ENCODE measurements at places on chromosomes 3 and 15.

DNA sequence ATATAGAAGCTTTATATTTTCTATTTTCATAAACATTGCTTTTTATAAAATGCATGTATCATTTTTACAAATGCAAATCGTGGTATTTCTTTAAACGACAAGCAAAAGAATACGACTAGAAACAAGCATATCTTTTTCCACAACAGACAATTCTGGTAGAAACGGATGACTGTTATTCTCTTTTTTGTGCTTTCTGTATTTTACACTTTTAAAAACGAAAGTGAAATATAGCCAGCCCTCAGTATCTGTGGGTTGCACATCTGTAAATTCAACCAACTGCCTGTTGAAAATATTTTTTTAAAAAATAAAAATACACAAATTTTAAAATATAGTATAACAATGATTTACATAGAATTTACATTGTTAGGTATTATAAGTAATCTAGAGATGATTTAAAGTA, 61.3 kb downstream of the PRTG start:
- DNase-seq, result no peak

- DNase-seq, result no peak
Observed at GRCh38 chr3:94615275-94616065, 552.6 kb downstream of the NSUN3 start.

DNA sequence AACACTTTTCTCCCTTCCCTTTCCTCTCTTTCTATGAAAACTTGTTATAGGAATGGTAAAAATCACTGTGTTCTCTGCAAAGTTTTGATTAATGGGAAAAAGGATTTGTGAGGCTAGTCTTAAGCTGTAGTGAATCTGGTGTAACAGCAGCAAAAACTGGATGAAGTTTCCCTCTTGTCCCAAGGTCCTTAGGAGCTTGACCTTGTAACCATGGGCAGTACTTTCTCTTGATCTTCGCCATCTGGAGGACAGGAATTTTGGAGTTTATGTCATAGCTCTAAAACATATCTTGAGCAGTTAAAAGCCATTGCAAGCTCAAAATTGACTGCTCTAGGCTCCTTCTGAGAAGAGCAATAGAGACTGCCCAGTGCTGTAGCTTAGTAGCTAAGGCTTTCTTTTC, 56.5 kb upstream of the GPD1L start:
- no peak for DNase-seq

GRCh38 chr3:194740859-194741491, 55.3 kb downstream of the FAM43A start:
- no peak for DNase-seq

DNA sequence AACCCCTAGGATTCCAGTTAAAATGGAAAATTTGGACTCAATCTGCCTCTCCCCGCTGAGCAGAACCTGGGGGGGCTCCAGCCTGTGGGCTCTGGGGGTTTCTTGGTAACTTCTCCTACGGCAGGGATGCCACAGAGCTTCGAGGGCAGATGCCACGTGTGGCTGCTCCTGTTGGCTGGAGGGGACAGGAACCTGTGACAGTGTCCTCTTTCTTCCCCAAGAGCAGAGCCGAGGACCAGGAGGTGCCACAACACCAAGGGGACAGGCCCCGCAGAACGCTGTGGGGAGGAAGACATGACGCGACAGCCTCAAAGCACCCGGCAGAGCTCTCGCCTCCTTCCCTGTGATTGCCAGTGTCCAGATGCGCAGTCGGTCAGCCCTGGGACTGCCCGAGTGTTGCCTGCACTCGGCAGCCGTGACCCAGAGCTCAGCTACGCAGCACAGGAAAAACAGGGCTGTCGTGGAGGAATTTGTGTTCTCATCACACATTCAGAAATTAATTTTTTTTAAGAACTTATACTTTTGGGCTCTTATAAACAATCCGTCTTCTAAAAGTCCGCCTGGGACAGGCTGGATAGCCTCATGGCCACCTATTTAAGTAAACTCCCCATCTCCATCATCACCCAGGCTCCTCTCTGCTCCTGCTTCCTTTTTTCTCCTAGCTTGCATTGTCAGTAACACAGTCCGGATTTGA, 131.9 kb upstream of the MEF2A start:
- no peak for DNase-seq

GRCh38 chr15:47443839-47444238, 273.5 kb upstream of the SEMA6D start:
- no peak for DNase-seq

DNA sequence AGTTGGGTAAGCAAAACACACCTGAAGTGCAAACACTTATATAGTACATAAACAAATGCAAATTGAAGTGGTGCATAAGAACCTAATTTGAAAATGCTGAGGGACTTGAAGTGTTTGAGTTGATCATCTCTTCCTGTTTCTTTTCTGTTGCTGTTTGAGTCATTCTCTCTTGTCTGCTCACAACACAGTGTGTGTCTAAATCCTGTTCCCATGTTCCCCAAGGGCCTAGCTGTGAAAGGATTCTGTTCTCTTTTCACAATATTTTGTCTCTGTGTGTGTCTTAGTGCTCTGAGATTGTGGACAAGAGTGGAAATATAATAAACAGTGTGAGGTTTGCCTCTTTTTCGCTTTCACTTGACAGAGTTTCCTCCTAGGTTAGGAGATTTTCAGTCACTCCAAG, 6.1 kb downstream of the CD96 start:
- DNase-seq, result peak; percentile 31

GRCh38 chr3:196216681-196217211, 412 bp downstream of the SLC51A start:
- no peak for DNase-seq

DNA sequence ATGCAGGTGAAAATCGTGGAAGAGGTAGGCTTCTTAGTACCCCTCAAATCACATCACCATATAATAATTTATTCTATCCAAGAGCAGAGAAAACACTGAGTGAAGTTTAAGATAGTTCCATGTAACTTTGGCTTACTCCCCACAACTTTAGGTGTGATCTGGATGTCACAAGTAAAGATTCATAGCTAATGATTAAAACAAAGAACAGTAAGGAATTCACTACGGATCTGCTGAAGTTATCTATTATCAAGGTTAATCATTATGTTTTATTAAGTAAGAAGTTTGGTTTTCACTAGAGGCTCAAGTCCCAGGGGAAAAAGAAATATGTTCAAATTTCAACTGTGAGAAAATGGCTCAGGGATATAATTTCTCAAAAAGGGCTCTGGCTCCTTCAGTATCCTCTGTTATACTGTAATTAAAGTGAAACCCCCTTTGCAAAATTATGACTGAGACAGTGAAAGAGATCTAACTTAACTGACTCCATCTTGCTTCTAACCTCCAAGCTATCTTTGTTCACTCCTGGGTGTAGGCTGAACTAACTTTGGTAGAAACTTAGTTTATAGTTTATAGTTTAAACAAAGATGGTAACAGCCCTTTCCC, 17.1 kb downstream of the CD80 start:
- DNase-seq, result no peak

- peak; percentile 81 for DNase-seq
Observed at GRCh38 chr15:40550341-40551037, 14.4 kb downstream of the CCDC32 start.

GRCh38 chr3:9948586-9948985, 3.6 kb downstream of the PRRT3 start:
- no peak for DNase-seq

DNA sequence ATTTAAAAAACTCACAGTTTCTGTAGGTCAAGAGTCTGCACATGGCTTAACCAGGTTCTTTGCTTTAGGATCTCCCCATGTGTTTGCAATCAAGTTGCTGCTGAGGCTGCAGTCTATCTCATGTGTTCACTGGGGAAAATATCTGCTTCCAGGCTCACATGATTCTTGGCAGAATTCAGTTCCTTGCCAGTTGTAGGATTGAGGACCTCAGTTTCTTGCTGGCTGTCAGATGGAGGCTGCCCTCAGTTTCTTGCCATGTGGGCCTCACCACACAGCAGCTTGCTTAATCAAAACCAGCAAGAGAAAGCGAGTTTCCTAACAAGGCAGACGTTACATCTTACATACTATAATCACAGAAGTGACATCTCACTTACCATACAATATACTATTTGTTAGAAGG, 10.0 kb upstream of the TBC1D5 start:
- peak; percentile 58 for DNase-seq

DNA sequence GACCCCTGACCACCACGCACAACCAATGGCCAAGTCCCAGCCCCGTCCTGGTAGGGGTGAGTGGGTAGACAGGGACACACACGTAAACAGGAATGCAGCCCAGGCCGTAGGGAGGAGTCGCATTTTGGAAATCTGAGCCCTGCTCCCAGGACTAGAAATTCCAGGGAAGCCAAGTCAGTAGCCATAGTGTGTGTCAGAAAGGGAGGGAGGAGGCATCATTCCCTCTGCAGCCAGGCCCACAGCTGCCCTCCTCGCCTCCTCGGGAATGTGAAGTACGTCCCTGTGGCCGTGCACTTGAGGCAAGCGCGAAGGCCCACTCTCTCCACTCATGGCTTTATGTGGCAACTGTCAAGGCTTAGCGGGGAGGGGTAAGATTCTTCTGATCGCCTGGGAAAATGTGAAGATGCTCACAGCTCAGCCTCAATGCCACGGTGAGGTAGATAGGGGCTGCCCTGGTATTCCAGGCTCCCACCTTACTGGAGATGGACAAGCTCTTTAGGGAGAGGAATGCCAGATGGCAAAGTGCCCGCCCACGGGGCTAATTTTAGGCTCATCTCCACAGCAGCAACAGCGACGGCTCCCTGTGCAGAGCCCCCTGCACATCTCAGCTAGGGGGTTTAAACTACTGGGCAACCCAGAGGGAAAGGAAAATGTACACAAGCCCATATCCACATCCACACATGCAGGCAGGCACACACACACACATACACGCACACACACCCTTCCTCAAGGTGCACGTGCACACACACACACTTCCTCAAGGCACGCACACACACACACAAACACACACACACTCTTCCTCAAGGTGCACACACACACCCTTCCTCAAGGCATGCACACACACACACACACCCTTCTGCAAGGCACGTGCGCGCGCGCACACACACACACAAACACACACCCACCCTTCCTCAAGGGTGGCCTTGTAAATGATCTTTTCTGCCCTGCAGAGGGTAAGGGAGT, 65.5 kb downstream of the ADCY5 start:
- DNase-seq, result no peak

DNA sequence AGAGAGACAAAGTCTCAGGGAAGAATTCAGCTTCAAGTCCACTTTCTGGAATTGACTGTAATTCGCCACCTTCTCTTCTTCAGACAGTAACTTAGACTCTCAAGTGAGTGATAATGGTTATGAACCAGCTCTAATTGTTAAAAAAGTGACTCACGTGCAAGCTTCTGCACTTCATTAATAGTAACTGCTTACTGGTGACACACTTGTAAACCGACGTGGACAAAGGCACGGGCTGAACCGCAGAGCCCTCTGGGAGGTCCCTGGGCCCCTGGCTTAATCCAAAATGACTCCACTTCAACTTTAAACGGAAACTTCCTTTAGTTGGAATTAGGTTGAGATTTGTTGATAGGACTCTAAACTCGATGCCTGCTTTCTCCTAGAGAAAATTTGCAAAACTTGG, 17.0 kb downstream of the MUC4 start:
- no peak for DNase-seq

- no peak for DNase-seq
Observed at GRCh38 chr3:59632760-59633573, 583.1 kb upstream of the CFAP20DC start.

- DNase-seq, result no peak
Observed at GRCh38 chr3:188446014-188446413, 292.1 kb downstream of the LPP start.

DNA sequence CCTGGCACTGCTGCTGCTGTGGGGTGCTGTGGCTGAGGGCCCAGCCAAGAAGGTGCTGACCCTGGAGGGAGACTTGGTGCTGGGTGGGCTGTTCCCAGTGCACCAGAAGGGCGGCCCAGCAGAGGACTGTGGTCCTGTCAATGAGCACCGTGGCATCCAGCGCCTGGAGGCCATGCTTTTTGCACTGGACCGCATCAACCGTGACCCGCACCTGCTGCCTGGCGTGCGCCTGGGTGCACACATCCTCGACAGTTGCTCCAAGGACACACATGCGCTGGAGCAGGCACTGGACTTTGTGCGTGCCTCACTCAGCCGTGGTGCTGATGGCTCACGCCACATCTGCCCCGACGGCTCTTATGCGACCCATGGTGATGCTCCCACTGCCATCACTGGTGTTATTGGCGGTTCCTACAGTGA, 2.1 kb downstream of the GRM2 start:
- no peak for DNase-seq

DNA sequence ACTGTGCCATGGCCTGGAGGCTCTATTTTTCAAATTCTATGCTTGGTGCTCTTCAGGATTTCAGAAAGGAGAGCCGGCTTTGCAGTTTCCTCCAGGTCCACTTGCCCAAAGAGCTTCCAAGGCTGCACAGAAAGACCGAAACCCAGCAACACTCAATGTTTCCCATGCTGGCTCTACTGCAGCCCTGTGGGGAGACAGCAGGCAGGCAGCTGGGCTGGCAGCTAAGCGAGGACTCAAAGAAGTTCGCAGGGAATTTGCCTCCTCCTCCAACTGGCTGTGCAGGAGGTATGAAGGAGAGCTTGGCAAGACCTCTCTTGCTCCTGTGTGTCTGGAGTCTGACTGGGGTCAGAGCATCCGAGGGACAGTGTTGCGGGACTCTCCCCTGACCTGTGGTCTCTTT, 17.4 kb upstream of the ITGA11 start:
- no peak for DNase-seq
